ENCODE measurements at places on chromosomes 13 and 19.
A peak's percentile ranks its signal among the peaks of the same experiment; 100 is the strongest.

- DNase-seq: no peak
Measured at GRCh38 chr13:101346161-101346560, 70.1 kb downstream of the NALCN start.

GRCh38 chr19:5031231-5032100 is 62.6 kb downstream of the KDM4B start:
- peak; percentile 79 for DNase-seq

DNA sequence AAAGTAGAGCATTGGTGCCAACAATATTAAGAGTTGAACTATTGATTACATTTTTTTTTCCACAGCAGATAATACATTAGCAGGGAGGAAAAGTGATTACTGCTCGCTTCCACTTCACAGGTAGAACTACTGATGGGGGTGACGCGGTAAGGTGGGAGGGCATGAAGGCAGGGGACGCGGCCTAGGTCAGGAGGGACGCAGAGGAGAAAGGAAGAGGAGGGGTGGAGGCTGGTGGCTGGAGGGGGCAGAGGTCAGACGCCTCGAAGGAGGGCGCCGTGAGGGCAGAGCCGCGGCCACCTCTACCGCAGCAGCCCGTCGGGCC is 287 bp upstream of the B3GLCT start:
- DNase-seq: no peak

DNA sequence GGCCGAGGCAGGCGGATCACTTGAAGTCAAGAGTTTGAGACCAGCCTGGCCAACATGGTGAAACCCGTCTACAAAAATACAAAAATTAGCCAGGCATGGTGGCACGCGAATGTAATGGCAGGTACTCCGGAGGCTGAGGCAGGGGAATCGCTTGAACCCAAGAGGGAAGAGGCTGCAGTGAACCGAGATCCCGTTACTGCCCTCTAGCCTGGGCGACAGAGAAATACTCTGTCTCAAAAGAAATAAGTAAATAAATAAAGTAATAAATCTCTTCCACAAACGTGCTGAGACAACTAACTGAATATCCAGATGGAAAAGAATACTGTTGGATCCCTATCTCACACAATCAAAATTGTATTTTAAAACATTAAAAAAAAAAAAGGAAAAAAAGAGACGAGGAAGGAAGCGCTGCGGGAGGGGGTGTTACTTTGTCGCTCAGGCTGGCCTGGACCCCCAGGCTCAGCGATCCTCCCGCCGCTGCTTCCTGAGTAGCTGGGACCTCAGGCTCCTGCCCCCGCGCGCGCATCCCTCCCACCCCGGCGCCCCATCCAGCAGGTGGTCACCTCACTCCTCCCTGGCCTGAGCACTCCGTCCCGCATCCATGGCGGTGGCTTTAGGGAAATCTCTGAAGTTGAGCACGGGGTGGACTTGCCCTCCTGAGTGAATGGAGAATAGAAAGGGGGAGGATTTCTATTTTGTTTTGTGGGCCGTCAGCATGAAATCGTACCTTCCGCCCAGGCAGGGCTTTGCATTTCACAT is 628 bp upstream of the ZNF813 start:
- no peak for DNase-seq

- DNase-seq: no peak
Measured at GRCh38 chr19:12913011-12913561, 6.0 kb downstream of the SYCE2 start.

- DNase-seq: no peak
Measured at GRCh38 chr19:6062961-6063575, 47.2 kb downstream of the RFX2 start.

DNA sequence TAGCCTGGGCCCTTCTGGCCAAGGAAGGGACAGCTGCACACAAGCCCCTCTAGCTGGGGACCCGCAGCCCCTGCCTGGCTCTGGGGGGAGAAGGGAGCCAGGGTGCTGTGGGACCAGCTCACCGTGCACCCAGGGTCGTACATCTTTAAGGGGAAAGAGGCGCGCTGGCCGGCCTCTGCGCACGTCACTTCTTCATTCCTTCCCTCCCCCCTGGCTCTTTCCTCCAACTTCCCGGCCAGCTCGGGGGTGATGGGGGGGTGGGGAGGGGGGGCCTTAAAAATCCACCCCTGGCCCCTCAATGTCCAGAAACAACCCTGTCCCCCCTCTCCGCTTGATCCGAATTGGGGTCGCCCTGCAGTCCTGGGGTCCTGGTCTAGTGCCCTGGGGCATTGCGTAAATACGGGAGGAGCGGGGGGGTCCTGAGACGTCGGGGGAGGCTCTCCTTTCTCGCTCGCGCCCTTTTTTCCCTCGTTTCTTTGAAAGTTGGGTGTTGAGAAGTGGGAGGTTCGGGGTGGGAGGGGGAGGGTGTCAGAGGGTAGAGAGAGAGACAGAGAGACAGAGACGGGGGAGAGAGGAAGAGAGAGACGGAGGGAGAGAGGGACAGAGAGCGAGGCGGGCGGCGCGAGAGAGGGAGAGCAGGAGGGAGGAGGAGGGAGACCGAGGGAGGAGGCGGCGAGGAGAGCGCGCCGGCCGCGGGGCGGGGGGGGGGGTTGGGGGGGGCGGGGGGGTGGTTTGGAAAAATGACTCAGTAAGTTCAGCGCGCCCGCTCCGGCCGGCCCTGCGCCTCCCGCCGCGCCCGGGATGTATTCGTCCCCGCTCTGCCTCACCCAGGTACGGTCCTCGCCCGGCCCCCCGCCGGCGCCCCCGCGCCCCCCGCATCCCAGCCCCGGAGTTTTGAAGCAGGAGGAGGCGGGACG is at the start of gene NFIC:
NFIC (plus strand) TSS at position 748 of the 917 bp plus-strand sequence; CDS start at position 802, 54 bp downstream.
- peak; percentile 36 for DNase-seq

DNA sequence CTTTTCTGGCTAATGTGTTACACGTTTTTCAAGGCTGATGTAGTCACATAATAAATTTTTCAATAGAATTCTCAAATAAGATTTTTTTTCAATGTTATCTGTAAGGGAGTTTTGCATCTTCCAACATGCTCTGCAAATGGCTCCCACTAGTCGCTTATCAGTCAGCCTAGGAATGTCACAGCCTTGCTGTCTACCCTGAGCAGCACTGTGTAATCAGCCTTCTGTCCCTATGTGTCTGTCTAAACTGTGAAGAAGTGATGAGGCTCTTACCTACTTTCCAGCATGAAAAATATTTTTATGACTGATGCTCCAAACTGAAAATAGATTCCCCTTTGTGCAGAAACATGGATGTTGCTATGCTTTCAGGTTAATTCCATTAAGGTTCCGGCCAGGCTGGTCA is 75.1 kb upstream of the FAM216B start:
- DNase-seq: no peak

- DNase-seq: peak; percentile 100
Measured at GRCh38 chr19:18192673-18193387, at the start of gene MPV17L2. Gene MPV17L2, plus strand, starts transcription at chr19:18193218. Its CDS starts 64 bp downstream, at chr19:18193282.

GRCh38 chr13:112066624-112067004 is 335 bp upstream of the SOX1 start:
- peak; percentile 60 for DNase-seq

GRCh38 chr13:79466872-79467271 is 14.1 kb upstream of the NDFIP2 start:
- DNase-seq: no peak

DNA sequence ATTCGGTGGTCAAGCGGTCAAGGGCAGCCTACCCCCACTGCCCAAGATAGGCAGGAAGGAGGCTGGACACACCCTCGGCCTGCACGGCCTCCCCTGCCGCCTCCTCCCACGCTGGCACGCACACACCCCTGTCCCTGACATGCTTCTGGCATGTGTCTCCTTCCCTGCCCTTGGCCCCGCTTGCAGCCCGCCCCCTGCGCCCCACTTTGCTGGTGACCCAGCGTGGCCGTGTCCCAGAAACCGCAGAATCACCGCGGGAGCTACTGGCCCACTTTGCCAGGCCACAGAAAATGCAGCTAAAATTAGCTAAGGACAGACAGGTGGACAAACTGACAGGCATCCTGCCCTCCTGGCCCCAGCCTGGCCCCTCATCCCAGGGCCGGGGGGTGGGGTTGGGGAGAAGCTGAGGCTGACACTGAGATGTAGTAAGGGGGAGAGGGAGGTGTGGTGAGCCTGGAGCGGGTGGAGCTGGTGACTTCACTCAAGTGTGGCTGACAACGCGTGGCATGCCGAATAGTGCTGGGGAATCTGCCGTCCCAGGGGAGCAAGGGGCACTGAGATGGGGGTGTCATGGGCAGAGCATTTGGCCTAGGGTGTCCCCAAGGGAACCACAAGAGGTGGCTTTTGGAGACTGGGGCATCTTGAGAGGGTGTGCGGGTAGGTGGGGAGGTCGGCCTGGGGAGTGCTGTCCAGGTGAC is 2.4 kb downstream of the SHANK1 start:
- DNase-seq: no peak

- no peak for DNase-seq
Measured at GRCh38 chr19:8046569-8047165, 5.9 kb upstream of the CCL25 start.

GRCh38 chr13:87274209-87274819 is 396.9 kb upstream of the SLITRK5 start:
- DNase-seq: peak; percentile 2

DNA sequence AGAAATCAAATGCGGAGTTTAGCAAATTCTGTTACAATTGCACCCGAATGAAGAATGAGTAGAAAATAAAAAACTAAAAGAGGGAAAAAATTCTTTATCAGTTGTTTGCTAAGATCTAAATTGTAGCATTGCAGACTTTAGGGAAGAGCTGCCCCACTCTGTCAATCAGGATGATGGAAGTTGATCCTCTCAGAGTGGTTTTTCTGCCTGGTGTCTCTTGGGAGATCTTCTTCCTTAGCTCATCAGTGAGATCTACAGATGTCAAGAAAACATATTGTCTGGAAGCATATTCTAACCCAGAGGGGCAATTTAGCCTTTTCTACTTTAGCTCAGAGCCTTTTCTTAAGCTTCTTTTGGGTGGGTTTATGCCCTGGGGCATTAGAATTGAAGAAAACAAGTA is 223.2 kb upstream of the PCDH17 start:
- DNase-seq: no peak

- no peak for DNase-seq
Measured at GRCh38 chr13:107210723-107211030, 642.7 kb upstream of the ARGLU1 start.

DNA sequence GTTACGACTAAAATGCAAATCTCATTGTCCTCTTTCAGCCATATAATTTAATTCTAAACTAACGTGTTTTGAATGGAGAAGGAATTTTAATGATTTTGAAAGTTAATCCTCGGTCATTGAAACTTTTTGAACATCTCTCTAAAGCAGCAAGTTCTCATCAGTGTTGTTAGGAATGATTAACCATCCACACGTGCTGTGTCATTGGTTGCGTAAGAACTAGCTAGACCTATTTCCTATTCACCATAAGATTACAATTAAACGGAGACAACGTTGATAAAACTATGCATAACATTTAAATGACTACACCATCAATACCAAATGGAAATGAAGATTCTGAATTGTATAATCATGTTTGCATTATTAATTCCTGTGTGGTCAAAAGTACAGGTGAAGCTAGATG is 155.6 kb upstream of the IRS2 start:
- DNase-seq: no peak

GRCh38 chr13:111893071-111893606 is 173.8 kb upstream of the SOX1 start:
- no peak for DNase-seq

DNA sequence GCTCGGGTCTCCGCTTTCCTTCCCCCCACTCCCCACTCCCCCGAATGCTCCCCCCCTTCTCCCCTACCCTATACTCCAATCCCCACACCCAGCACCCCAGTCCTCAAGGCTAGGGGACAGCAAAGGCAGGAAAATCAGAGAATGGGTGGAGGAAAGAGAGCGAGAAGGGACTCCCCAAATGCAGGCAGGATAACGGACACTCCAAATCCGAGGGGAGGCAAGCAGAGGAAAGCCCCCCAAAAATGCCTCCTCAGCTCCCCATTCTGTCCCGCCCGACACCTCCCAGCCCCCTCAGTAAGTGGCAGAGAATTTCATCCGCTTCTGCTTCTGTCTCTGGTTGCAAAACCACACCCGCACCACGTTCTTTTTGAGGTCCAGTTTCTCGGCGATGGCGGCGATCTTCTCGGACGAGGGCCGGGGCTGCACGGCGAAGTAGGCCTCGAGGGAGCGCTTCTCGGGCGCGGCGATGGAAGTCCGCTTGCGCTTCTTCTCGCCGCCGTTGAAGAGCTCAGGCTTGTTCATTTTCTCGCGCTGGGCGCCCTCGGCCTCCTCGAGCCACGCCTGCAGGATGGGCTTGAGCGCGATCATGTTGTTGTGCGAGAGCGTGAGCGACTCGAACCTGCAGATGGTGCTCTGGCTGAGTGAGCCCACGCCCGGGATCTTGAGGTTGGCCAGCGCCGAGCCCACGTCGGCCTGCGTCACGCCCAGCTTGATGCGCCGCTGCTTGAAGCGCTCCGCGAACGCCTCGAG is 2.1 kb downstream of the POU4F1 start:
- DNase-seq: no peak

GRCh38 chr19:46821512-46822409 is 28.9 kb downstream of the AP2S1 start:
- DNase-seq: peak; percentile 73

- DNase-seq: peak; percentile 77
Measured at GRCh38 chr19:8001995-8002849, 3.2 kb downstream of the ELAVL1 start.

GRCh38 chr19:3810708-3811355 is 24.7 kb upstream of the MATK start:
- no peak for DNase-seq

- no peak for DNase-seq
Measured at GRCh38 chr13:38888309-38888708, 102.3 kb downstream of the STOML3 start.

DNA sequence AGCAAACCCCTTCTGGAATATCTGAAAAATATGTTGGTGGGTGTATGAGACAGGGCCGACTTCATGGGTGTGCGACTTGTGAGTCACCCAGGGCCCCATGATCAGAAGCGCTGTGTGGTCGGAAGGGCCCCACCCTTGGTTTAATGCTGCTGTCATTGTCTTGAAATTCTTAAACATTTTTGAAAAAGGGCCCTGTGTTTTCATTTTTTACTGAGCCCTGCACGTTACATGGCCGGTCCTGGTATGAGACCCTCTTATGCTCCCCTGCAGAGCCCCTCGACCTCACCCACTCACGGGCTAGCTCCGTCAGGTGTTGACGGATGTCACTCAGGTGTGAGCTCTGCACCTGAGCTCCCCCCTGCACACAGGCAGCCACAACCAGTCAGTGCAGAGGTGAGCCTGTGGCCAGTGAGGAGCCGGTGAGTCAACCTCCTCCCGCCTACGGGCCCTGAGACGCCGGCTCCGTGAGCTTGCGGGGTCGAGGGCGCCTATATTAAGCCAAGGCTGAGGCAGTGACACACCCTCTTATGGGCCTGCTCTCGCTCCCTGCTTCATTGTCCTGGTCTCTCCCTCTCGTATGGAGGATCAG is 27.7 kb downstream of the GADD45B start:
- peak; percentile 77 for DNase-seq

DNA sequence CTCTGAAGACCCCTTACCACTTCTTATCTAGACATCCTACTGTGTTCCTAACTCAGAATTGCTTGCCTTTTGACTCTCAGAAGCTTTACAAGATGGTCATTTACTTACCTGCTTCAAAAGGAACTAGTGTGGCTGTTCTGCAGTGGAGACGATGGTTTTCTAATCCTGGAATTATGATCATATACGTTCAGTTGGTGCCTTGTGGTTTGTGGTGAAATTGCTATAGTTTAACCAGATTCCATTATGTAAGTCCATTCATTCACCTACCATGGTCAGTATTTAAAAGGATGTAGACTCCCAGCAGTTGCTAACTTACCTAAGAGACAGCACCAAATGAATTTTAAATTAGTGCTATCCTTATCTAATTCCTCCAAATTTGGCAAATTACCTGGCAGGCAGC is 210.9 kb downstream of the SHISA2 start:
- DNase-seq: no peak

Measured in CD4-positive, alpha-beta T cell treated with Interleukin-21 for 1 hour (primary cell).